T-helper 1 cell (primary cell): ENCODE measurements at places on chromosomes 5 and 9.

DNA sequence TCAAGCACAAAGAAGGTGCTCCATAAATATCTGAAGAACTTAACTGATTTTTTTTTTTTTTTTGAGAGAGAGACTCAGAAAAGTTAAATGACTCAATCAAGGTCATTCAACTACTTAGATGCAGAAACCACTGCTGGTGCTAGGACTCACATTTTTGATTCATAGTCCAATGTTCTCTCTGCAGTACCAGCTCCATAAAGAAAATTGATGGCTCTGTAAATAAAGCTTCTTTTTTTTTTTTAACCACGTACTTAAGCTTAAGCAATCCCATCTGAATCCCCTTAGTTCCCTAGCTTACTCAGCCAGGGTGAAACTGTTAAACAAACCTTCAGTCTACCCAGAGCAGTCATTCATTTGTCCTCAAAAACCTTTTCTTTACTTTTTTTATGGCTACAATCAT lies 657.0 kb upstream of the WWC1 start:
- DNase-seq, result no peak

- no peak for DNase-seq
Measured at GRCh38 chr5:151740958-151741373, 17.5 kb downstream of the ATOX1 start.

DNA sequence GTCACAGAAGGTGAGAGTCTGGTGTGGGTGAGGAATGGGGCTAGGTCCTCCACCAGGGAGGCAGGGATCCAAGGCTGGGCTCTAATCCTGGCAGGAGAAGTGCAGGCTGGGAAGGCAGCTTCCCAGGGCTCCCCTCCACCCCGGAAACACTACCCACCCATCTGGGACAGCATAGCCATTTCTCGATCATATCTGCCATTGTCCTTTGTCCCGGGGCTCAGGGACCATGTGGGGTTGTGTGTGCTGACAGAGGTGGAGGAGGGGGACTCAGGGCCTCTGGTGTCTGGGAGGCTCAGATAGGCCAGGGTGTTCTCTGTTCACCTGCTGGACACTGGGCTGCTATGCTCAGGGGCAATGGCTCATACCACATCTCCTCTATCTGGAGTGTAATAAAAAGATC lies 32.2 kb upstream of the STRBP start:
- DNase-seq, result no peak

DNA sequence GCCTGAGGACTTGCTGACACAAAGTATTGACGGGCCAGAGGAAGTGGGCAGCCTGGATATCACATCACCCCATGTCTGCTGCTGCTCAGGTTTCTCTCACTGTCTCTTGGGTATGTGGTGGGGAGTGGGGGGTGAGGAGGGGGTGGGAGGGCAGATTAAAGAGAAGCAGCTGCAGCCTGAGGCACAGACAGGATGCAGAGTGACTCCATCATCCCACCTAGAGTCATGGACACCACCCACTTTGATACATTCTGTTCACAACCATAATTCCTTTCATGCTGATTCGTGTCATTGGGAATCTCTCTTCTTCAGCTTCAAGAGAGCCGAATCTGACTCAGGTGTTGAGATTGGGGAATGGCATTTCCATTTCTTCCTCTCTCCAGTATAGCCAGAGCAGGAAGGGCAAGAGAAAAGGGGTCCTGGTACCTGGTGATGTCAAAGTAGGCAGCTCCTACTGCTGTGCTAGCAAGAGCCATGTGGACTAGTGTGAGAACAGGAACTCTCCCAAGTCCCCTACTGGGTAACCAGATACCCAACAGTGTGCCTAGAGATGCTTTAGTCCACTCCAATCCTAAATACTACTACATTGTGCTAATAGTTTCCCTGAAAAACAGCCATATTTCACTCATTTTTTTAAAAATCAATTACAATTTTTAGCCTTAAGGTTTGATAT lies 22.4 kb downstream of the GRAMD2B start:
- no peak for DNase-seq

DNA sequence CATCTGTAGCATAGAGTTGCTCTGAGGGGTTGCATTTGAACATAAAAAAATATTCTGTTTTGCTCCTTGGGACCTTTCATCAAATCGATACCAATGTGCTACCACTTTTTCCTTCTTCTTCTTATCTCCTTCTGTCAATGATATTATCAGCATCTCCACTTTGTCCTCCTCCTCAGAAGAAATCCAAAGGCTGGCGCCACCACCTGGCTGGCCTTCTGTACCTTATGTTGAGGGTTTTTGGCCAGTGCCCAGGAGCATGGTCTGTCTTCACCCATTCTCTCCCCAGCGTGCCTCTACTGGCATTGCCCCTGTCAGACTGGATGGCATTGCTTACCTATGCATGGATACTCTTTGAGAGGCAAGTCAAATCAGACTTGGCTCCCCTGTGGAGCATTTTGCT lies 167.2 kb downstream of the CFAP90 start:
- DNase-seq, result no peak

DNA sequence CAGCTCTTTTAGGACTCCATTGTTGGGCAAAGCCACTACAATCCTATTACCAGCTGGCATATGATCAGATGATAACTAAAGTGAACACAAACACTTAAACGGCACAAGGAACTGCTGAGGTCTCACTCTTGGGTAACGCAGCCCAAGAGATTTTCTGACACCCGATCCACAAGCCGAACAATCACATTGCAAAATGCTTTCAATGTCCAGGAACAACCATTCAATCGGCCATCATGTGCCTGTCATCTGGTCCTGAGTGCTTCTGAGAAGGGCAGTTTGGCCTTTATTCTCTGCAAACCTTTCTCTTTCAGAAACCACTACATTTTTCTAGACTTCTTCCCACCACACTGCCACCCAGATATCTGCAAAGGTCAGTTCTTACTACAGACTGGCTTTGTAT lies 283.1 kb downstream of the GLIS3 start:
- no peak for DNase-seq

DNA sequence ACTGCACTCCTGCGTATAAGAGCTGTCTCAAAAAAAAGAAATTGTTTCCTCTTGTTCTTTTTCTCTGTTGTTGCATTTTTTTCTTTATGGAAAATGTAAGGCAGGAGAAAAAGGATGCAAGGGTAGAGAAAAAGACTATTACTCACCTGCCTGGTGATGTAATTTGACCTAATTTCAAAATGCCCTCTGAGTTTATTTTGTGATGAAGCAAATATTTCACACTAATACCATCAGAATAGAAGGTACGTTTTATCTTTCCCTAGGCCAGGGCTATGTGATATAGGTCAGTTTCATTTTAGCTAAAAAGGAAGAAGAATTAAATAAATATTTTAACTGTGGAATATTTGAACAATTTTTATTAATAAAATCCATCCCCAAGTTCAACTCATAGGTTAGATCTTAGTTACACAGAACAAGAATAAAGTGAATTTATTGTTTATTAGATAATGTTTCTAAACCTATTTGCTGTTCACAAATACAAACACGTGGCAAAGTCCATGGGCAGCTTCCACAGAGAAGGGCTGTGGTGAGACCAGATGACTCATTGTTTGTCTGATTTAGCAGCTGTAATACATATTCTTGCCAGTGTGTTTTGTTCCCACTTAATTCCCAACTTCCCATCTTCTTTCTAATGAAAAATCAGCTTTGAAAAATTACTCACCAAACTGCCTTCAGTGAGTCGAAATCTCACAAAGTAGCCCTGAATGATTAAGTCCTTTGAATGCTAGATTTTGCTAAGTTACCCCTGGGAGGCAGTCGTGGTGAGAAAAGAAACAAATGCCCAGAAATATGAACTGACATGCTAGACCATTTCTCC lies 52.8 kb upstream of the CCDC112 start:
- no peak for DNase-seq

- DNase-seq, result no peak
Measured at GRCh38 chr5:179404321-179405053, 59.2 kb upstream of the ADAMTS2 start.

- no peak for DNase-seq
Measured at GRCh38 chr5:107329850-107330249, 340.9 kb downstream of the EFNA5 start.

DNA sequence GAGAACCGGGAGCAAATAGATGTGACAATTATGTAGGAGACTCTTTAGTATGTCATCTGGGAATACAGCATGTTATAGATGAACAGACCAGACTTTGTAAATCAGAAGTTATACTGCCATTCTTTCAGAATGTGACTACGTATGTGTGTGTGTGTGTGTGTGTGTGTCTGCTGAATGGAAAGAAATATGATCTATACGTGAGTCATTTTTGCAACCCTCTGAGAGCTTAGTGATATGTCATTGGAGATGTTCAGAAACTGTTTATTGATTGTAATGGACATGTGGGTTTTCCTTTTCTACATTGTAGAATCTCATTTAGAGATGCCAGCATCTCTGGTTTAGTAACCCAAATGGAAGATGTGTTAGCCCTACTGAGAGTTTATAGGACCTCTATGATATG lies 731.5 kb downstream of the TLE1 start:
- DNase-seq, result no peak

DNA sequence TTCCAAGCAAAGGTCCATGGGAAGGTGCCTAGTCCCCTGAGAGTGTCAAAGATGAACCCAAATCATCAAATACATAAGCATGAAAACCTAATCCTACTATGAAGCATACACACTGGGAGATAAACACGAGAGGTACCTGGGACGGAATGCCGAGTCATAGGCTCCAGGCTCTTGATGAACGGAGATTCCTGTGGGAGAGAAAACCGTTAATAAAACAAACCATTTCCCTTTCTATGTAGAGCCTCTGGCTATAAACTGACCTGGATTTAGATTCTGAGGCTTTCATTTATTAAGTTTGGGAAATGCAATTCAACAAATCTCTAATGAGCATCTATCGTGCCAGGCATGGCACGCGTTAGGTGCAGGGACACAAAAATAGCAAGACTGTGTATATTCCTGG lies 206.4 kb upstream of the IL12B start:
- no peak for DNase-seq

- DNase-seq, result no peak
Measured at GRCh38 chr9:37967761-37968080, 63.8 kb upstream of the SLC25A51 start.

GRCh38 chr5:136285096-136285855 lies 80.1 kb downstream of the TRPC7 start:
- DNase-seq, result no peak

DNA sequence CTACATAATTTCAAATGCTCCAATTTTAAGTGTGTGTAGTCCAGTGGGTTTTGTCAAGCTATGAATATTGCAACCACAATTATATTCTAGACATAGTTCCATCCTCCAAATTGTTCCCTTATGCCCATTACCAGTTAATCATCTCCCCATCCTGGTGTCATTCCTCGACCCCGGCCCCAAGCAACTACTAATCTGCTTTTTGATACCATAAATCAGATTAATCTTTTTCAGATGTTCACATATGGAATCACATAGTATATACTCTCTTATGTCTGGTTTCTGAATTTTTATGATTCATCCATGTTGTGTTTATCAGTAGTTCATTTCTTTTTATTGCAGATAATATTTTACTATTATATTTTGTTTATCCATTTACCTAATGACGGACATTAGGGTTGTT lies 148.4 kb upstream of the RORB start:
- no peak for DNase-seq

- DNase-seq, result no peak
Measured at GRCh38 chr9:109086221-109086620, 33.5 kb downstream of the TMEM245 start.

DNA sequence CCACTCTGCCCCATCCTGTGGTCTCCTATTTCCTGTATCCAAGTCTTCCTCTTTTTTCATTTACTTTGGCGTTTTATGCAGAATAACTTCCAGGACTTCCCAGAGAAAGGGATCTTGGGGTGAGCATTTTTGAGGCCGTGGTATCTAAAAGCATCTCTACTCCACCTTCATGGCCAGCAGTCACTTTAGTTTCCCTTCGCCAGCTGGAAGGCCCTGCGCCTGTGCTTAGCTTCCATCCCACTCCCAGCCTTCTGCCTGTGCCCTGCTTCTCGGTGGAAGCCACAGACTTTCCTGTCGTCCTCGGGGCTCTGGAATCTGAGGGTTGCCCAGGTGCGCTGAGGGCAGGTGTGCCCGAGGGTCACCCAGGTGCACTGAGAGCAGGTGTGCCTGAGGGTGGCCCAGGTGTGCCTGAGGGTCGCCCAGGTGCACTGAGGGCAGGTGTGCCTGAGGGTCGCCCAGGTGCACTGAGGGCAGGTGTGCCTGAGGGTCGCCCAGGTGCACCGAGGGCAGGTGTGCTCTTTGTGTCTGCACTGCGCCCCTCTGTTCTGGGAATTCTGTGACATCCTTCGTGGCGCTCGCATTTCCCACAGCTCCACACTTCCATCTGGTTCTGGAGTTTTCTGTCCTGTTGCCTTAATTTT lies 32.4 kb upstream of the LRRC14B start:
- DNase-seq, result no peak

DNA sequence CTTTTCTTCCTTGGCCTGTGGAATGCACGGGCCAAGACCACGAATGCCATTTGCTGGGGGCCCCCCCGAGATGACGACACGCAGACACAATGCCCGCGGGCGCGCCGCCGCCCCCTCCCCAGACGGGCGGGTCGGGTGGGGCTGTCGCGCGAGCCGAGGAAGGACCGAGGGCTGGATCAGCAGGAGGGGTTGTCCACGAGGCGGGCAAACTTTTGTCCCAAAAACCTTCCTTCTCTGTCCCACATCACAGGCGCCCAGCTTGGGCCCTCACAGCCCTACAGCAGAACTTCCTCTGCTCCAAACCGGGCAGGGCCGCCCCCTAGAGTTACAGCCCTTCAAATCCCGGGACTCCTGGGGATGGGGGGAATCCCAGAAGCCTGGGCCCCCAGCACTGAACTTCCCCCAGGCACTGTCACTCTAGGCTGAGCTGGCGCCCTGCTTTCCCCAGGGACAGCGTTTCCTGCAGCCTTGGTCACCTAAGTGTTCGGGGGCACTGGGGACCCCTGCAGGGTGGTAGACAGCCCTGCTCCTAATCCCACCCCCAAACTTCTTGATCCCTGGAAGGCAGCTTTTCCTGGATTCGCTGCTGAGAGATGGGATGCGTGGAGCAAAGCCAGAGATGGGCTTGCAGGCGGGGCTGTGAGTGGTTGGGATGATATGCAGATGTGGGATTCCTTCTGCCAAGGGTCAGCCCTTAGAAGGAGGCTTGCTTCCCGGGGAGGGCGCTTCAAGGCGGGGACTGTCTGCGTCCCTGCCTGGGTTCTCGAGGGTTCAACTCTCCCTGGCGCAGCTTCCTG lies 980 bp downstream of the COL5A1 start:
- no peak for DNase-seq

DNA sequence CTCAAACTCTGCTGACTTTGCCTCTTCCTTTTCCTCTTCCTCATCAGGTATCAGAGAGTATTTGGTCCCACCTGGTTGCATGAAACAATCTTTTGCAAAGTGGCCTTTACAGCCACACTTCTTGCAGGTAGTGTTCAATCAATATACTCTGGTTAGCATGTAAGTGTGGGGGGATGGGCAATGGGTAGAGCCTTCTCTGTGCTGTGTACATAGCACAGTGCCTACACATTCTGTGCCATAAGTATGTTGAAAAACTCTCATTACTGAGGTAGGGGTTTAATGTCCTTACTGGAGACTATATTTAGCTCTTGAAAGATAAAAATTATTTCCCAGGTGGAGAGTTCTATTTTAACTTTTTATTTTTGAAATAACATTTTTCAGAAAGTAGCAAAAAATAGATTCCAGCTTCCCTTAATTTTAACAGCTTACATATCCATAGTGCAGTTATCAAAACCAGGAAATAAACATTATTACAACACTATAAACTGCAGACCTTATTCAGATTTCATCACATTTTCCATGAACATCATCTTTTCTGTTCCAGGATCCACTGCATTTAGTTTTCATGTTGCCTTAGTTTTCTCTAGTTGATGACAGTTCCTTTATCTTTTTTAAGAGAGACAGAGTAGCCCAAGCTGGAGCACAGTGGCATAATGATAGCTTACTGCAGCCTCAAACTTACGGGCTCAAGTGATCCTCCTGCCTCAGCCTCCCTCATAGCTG lies 15.1 kb downstream of the TTC1 start:
- no peak for DNase-seq
